ENCODE measurements at places on chromosomes 16 and 17.

DNA sequence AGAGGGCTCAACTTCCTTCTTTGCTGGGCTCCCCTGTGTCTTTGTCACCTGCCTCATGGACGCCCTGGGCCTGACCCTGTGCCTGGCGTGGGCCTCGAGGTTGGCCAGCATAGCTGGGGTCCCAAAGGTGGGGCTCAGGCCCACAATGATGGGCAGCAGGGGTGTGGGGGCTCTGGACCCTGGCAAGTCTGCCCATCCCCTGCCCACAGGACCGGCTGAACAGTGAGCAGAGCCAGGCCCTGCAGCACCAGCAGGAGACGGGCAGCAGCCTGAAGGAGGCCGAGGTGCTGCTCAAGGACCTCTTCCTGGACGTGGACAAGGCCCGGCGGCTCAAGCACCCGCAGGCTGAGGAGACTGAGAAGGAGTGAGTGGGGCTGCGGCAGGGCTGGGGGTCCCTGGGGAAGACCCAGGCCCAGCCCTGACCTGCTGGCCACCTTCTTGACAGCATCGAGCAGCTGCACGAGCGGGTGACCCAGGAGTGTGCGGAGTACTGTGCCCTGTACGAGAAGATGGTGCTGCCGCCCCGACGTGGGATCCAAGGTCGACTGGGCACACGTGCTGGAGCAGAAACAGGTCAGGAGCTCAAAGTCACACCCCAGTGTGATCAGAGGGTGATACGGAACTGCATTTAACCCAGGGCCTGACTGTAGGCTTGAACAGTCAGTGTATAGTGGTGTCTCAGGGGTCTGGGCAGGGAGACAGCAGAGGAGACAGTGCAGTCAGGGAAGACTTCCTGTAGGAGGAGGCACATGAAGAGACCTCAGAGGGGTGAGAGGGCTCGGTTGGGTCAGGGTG is 3.8 kb downstream of the EVPLL start:
- no peak for DNase-seq

DNA sequence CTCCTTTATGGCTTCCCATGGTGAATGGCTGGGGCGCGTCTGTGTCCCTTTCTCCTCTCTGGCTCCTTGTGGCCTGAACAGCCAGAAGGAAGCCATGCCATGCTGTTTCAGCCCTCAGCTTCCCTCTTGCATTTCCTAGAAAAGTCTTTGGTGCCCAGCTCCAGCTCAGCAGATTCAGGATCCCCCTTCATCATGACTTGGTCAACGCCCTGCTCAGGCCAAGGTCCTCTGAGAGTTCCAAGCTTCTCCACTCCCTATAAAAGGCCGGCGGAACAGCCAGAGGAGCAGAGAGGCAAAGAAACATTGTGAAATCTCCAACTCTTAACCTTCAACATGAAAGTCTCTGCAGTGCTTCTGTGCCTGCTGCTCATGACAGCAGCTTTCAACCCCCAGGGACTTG is at the start of gene CCL13:
CCL13 (plus strand) TSS at position 287 of the 400 bp plus-strand sequence; CDS start at position 334, 47 bp downstream.
- DNase-seq: no peak

GRCh38 chr16:28977703-28978662 is 3.4 kb downstream of the SPNS1 start:
- no peak for DNase-seq

GRCh38 chr16:79213214-79213613 is 387.3 kb downstream of the MAF start:
- DNase-seq: no peak

- DNase-seq: no peak
Observed at GRCh38 chr16:71185347-71185746, 45.2 kb downstream of the HYDIN start.

DNA sequence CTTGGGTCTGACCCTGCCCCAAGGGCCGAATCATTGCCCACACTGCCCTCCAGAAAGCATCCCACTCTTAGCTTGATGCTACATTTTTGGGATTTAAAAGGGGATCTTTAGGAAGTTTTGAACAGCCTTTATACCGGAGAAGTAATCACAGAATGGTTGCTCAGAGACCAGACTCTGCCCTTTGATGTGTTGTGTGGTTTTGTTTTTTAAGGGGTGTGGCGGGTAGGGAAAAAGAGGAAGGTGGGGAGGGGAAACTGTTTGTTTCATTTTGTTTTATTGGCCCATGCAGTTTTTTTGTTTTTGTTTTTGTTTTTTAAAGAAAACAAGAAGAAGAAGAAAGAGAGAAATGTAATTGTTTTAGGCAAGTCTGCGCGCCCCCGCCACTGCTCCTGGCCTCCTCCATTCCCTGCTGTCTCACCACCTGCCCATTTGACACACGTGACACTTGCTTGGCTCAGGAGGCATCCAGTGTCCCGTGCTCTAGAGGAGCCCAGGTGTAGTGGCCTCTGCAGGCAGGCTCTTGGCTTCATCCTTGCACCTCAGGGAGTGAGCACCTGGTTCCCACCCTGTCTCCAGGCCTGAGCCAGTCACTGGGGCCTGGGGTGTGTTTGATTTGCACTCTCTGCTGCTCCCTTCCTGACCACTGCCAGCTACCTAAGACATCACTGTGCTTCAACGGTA is 35.7 kb downstream of the GNAO1 start:
- no peak for DNase-seq

DNA sequence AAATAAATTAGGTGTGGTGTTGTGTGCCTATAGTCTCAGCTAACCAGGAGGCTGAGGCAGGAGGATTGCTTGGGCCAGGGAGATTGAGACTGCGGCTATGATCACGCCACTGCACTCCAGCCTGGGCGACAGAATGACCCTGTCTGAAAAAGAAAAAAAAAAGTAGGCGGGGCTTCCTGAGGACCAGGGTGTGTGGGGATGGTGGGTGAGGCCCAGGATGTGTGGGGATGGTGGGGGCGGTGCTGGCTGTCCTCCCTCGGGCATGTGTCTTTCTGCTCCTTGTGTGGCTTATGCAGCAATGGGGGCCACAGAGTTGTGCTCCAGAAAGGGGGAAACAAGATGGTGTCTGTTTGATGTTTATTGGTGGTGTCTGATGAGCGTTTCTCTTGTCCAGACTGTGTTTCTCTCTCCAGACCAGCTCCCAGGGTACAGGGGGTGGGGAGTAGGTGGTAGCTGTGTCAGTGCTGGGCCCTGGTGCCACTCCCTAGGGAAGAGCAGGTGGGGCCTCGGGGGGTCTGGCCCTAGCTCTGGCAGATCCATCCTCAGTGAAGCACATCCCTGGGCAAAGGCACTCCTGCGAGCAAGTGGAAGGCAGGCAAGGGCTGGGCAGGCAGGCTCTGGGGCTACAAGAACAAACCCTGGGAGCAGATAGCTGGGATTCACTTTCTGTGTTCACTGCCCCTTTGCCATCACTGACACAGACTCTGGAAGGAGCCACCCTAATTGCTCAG is 2.3 kb downstream of the LCAT start:
- DNase-seq: no peak

DNA sequence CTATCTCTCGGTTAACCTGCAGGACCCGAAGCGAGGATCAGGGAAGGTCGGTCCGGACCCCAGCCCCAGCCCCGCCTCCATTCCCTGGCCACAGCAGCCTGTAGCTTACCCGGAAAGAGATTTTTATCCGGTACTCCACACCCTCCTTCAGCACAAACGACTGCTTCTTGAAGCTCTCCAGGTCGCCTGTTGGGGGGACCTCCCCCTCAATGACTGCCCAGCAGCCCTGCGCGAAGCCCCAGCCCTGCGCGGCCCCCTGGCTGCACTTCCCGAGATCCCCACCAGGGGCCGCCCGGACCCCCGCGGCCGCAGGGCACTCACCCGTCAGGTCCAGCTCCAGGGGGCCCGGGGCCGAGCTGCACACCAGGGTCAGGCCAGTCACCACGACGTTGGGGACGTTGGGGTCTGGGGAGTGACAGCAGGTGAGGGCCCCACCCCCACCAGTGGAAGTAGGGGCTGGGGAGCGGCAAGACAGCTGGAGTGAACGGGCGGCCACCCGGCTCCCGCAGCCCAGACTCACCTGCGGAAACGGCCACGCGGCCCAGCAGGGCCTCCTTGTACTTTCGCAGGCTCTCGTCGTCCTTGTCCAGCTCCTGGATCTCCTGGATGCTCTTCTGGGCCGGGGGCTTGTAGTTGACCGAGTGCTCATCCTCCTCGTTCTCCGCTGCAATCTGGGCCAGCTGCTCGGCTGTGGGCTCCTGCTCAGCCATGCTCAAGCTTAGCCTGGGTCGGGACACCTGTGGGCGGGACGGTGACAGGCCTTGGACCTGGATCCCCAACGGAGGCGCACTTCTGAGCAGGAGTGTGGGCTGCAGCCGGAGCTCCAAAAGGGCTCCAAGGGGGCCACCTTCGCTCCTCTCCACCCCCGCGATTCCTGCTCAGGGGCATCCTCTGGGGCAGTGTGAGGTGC is 1.7 kb downstream of the ARHGDIA start:
- DNase-seq: no peak

DNA sequence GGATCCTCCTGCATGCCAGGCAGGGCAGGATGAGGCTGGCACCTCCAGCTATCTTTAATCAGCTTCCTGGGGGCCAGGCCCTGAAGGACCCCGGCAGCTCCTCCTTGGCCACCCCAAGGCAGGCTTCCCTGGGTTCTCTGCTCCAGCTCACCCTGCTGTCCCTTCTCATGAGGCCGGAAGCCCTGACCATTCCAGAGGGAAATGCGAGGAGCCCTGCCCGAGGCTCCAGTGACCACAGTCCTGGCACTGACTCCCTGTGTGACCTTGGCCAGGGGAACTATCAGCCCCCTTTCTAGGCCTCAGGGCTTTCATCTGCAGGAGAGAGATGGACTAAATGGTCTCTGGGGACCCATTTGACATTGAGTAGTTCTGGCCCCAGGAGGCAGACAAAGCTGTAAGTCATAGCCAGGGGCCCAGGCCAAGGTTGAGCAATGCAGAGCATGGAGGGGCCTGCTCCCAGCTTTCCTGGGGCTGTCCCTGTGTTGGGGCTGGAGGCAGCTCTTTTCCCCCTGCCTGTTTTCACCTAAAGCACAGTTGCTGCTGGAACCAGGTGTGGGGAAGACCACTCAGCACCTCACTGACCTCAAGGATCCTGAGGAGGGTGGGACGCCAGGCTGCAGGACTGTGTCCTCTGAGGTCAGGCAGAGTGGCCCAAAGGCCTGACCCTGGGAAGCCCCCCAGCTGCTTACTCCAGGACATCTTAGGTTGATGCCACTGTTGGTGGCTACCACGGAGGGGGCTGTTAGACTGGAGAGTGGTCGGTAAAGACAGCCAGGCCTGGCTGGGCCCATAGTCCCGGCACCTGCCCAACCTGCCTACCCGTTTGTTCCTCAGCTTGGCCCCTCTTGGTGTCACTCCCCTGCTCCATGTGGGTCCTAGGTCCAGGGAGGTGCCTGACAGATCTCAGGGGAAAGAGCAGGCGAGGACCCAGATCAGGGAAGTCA is 8.1 kb downstream of the KCNH6 start:
- no peak for DNase-seq

GRCh38 chr17:19613979-19614378 is 34.6 kb upstream of the ALDH3A2 start:
- DNase-seq: no peak

GRCh38 chr16:67192781-67193361 is 916 bp downstream of the E2F4 start:
- no peak for DNase-seq

DNA sequence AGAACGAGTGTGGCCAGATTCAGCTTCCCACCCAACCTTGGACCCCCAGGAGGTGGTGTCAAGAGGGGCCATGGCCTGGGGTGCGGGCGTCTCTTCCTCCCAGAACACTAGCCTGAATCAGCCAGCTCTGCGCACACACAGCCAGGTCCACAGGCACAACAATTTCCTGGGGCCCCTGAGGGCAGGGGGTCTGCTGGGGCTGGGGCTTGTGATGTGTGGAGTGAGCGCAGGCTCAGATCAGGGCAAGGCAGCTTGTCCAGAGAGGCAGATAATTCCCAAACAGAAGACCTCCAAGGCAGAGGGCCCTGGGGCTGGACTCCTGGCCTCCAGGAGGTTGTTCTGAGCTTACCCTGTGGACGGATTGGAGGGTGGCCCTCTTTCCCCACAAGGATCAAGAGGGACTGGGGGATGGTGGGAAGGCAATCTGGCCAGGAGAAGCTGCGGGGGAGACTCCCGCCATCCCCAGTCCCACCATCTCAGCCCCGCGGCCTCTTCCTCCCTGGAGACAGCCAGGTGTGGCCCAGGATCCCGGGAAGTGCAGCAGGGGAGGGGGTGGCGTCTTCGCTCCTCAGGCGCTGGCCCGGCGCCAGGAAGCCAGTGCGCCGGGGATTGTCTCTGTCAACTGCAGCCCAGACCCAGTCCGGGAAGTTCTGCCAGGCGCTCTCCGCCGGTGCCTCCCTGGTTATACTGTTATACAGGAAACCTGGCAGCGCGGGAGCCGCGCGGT is 52.0 kb upstream of the AMZ2 start:
- no peak for DNase-seq

DNA sequence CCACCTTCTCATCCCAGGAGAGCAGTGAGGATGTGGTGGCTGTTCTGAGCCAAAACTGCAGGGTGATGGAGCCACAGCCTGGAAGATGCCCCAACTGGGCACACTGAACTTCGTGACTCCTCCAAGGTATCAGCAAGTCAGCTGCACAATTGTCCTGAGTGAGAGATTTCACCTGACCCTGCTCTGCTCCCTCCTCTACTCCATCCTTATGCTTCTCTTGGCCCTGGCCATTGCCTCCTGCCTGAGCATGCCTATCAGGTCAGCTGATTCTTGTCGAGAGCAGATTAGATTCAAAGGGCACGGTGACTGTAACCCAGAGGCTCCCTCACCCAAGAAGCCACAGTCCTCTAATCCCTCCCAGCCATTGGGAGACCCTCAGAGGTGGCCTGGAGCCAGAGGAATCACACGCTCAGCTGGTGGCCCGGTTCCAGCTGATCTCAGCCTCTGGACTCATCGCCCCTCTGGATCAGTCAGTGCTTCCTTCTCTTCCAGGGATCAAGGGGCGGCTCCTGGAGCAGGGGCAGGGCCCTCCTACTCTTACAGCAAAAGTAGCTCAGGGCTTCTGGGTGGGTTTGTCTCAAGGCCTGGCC is 7.0 kb upstream of the CYB561 start:
- no peak for DNase-seq

GRCh38 chr17:39063681-39064069 is 87.8 kb downstream of the PLXDC1 start:
- no peak for DNase-seq

DNA sequence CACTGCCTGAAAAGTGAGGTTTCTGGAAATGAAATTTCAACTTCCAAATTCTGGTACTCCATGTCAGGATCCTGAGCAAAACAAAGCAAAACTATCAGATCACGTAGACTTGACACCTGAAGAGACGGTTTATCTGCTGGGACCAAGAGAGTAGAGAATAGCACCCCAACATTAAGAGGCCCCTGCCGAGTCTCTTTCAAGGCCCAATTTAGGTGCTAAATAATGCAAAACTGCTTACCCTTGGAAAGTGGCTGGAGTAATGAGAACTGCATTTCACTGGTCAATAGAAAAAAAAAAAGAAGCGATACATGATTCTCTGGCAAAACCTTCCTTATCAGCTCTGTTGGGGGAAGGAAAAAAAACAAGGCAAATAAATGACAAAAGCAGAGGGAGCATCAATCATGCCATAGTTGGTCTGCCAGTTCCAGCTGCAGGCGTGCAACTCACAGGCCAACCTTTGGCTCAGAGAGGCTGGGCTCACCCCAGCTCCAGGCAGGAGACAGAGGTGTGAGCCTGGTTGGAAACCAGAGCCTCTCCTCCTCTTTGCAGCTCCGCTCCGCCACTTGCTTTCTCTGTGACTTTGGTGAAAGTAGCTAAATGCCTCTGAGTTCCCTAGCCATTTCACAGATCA is 595.2 kb downstream of the TOX3 start:
- DNase-seq: no peak

- DNase-seq: peak; percentile 7
Observed at GRCh38 chr17:49290690-49291359, 60.2 kb upstream of the PHOSPHO1 start.

Measured in stimulated activated CD4-positive, alpha-beta T cell treated with anti-CD3 and anti-CD28 coated beads, Interleukin-2, amount 100 ng/mL, for 48 hours (primary cell).